ENCODE measurements at places on chromosomes 2 and 18. TPM values are rescaled to one million over a fixed set of nuclear protein-coding genes. Genes with fewer than 3 reads are reported as not detected.

DNA sequence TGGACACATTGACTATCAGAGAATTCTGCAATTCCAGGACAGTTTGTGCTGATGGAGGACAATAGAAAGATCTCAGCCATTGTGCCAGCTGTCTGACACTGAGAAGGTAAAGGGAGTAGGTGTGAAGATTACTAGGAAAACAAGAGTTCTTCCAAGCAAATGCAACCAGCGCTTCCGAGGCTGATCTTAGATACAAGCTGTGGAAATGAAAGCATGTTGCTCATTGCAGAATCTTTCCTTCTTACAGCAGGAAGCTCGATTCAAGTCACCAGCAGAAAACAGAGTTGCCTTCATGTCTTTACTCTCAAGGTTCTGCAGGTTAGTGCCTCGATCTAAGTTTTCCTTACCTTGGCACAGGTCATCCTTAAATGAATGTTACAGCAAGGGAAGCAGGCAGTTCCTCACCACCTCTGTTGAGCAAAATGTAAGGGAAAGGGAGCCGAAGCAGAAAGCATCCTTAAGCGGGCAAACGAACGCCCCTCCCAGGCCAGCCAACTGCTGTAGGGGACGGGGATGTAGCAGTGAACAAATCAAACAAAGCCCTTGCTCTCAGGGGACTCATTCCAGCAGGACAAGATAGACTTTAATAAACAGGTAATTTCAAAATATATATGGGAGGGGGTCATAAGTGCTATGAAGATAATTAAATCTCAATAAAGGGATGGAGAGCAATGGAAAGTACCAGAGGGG is 54.3 kb downstream of the MARCHF4 start:
- no peak for DNase-seq

GRCh38 chr2:20427931-20428526 is 18.8 kb upstream of the RHOB start:
- no peak for DNase-seq

The LGALSL gene
- total RNA-seq: 0.22 TPM

DNA sequence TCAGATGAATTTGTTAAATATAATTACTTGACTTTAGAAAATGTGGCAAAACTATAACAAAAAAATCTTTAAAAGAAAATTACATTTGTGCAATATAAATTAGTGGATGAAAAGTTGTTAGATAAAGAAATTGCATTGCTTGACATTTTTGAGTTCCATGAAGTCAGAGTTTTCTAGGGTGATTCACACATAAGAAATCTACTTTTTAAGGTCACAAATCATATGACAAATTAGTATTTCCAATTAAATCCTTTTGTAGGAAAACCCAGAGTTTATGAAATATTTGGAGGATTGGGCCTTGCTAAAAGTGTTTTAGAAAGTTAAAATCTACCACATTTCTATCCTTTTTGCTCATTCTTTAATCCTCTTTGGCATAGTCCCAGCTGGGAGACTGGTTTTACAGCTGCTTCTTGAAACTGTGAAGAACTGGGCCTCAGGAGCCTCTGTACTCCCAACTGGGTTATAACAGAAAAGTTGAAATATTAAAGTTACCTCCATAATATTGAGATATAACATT is 289.2 kb downstream of the LRRTM4 start:
- DNase-seq: no peak

GRCh38 chr2:96832754-96833507 is 10.9 kb downstream of the ANKRD23 start:
- no peak for DNase-seq

The TMEM247 gene
- not detected for total RNA-seq

The MATN3 gene
- total RNA-seq: not detected

DNA sequence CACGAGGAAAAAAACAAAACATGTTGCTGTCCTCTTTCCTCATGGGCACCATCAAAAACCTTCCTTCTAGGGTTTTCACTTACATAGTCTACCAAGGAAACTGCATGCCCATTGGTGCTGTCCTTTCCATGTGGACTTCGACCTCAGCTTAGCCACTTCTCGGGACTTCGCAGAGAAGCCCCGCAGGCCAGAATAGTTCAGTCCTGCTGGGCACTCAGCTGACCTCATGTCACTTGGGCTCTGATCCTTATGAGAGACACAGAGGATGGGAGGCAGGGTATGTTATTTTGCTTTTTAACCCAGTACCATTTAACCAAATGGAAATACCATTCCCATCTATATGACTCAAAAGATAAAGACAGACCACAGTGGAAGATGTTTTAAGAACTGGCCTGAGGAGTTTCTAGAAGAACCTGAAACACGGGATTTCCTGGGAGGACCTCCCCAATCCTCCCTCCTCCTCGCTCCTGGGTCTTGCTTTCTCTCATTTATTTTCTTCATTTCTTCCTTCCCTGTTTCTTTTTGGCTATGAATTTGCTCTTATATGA is 28.4 kb downstream of the AAK1 start:
- no peak for DNase-seq

The TMBIM1 gene
- 99.2 TPM for total RNA-seq

GRCh38 chr2:223956300-223956699 is 963 bp upstream of the MRPL44 start:
- DNase-seq: no peak

The TUBB8B gene
- total RNA-seq: not detected

DNA sequence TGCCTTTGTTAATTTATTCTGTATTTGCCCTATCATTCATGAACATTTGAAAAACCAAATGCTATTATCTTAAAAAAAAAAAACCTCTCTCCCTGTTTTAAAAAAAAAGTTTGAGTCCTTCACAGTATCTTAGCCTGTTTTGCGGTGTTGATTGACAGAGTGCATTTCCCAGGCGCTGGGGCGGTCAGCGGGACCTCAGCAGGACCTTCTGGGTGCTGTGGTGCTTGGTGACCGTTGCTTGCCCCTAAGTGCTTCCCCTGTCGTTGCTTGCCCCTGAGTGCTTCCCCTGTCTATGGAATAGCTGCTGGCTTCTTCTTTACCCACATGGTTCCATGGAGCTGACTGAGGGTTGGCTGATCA is 12.1 kb downstream of the ATP6V1C2 start:
- no peak for DNase-seq

GRCh38 chr2:233031556-233032500 is 644 bp upstream of the NEU2 start:
- DNase-seq: no peak

The REG1B gene
- total RNA-seq: not detected

DNA sequence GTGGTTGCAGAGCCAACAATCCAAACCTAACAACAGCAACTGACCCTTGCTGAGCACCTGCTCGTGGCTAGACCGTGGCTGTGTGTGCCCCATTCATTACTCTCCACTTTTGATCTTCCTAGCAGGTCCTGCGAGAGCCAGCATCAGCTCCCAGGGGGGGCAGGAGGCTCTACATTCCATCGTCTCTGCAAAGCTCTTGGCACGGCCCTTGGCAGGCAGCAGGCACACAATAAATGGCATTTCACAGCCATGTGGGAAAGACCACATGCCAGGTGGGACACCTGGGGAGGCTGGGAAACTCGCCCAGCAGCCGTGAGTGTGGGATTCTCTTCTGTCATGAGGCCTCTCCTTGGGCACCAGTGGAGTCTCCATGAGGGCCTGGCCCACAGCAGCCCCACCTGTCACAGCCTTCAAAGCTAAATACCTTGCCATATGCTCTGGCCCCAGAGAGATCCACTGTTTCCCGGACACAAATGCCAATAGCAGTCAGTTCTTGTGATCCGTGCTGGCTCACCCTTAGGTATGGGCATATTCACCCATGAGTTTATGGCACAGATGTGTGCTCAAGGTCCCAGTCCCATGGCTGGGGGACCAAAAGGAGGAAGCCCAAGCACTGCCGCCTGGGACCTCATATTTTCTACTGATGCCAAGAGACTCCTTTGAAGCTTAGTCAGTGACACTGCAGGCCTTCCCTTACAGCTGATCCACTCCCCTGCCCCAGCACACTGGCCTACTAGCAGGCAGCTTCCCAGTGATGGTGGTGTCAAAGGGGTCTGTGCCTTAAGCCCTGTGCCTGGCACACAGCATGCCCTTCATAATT is 6.8 kb upstream of the TEX51 start:
- no peak for DNase-seq

The CHPF gene
- 7.1 TPM for total RNA-seq

- DNase-seq: no peak
Observed at GRCh38 chr2:196324211-196324610, 152.8 kb upstream of the STK17B start.

DNA sequence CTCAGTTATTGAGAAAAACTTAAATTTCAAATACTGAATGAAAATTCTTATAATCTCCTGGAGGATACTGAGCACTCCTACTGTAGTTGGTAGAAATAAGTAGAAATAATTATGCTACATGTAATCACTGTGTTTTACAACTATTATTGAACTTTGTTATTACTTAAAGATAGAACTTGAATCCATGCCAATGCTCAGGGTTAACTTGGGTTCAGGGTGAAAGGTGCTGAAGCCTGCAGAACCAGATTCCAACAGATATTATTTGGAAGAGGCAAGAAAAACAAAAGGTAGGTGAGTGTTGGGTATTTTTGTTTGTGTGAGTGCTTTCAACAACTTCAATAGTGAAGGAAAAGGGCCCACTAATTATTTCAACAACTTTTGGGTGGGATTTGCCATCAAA is 10.4 kb downstream of the IDH1 start:
- DNase-seq: no peak

- DNase-seq: no peak
Observed at GRCh38 chr2:9971890-9972289, 20.4 kb downstream of the GRHL1 start.

GRCh38 chr2:101230541-101231001 is 22.1 kb upstream of the CNOT11 start:
- no peak for DNase-seq

The ACAA2 gene
- 6.2 TPM for total RNA-seq

The GPR55 gene
- 2.9 TPM for total RNA-seq

DNA sequence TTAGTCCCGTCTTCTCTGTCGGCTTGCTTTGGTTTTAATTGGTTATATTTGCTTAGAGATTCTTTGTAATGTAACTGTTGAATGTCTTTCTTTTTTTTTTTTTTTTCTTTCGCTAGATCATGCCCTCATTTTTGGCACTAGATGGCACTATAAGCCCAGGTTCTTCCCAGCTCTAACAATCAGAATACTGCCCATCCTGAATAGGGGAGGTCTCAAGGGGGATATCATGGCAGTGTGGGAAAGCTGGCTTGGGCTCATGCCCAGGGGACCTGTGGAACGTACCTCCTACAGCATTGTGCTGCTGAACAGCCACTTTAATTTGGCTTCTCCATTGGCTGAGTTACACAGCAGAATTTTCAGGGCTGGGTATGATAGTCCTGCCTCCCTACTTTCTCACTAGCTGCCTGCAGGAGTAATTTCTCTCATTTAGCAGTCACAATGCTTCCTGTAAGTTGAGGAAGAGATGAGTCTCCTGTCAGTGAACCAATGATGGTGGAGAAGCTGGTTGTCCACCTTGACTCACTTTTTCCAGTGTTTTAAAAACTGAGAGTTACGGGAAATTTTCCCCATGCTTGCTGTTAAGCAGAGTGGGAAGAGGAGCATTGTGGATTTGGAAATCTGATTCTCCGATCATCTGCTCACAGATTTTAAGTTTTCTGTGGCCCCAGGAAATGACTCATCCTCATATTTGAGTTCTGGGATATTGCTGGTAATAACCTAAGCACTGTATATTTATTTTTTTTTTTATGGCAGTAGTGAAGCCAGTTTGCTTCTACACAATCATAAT is 47.2 kb downstream of the RAD51AP2 start:
- DNase-seq: no peak

The CPLX4 gene
- total RNA-seq: not detected

DNA sequence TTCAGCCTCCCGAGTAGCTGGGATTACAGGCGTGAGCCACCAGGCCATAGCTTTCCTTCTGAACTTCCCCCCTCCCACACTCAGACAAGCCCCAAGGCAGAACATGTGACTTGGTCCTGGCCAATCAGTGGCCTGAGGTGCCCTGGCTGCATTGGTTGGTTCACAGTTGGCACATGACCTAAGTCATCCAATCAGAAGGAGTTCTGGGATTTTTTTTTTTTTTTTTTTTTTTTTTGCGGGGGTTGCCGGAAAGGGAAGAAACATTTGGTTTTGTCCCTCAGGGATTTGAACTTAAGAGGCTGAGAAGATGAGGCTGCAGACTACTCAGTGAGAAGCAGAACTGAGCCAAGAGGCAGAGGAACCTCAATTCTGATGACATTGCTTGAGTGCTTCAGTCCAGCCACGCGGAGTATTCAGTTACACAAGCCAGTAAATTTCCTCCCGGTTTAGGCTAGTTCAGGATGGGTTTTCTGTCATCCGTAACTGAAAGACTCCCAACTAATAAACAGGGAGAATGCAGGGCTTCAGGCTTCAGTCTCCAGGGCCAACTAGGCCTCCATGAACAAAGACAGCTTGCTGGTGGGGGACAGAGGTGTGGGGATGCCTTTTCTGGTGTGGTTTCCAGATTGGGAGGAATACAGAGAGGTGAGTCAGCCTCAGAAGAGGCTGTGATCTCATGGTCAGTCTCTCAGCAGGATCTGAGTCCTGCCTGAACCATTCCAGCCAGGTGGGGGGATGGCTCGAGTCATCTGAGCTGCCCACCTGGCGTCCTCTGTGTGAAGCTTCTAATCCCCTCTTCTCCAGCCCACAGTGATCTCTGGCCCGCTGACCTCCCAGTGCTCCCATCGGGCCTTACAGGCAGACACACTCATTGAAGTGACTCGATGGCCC is 9.2 kb downstream of the PTMA start:
- no peak for DNase-seq

The TSPYL6 gene
- not detected for total RNA-seq

The ATG4B gene
- total RNA-seq: 89.4 TPM

The CCDC85A gene
- not detected for total RNA-seq

Measured in CD4-positive, alpha-beta T cell (primary cell).